EH (cell line): ENCODE measurements at places on chromosomes 4 and X.

- DNase-seq: no peak
Observed at GRCh38 chr4:1192493-1193205, 20.3 kb upstream of the SPON2 start.

DNA sequence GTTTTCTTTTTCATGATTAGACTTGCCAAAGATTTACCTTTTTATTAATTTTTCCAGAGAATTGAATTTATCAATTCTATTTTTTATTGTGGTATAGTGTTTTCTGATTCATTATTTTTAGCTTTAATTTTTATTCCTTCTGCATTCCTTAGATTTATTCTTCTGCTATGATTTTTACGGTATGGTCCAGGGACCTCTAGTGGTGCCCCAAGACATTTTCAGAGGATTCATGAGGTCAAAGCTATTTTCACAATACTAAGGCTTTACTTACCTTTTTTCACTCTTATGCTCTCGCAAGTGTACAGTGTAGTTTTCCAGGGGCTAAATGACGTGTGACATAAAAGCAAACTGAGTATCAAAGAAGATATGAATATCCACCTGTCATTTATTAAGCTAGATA is 8.0 kb downstream of the RADX start:
- DNase-seq: no peak

GRCh38 chr4:120096508-120097297 is 30.1 kb upstream of the MAD2L1 start:
- DNase-seq: peak; percentile 21

DNA sequence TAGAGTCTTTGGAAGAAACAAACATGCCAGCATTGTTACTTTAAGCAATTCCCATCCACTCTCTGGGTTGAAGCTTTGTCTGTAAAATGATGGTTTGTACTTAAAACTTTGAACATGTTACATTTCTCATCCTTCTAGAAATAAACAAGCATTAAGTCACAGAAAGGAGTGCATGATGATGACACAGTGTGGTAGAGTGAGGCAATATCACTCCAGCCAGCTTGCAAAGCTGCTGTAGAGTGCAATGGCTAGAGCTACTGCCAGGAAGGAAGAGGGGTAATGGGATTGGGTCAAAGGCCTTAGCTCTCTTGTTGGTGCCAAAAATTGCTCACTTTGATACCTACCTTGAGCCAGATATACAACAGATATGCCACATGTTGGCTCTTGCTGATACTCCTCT is 12.3 kb upstream of the ENOX2 start:
- peak; percentile 28 for DNase-seq

- peak; percentile 59 for DNase-seq
Observed at GRCh38 chrX:45009371-45010000, 136.5 kb downstream of the KDM6A start.

GRCh38 chr4:30868111-30868895 is 148.1 kb downstream of the PCDH7 start:
- no peak for DNase-seq

GRCh38 chr4:40265910-40266274 is 69.1 kb downstream of the RHOH start:
- no peak for DNase-seq

DNA sequence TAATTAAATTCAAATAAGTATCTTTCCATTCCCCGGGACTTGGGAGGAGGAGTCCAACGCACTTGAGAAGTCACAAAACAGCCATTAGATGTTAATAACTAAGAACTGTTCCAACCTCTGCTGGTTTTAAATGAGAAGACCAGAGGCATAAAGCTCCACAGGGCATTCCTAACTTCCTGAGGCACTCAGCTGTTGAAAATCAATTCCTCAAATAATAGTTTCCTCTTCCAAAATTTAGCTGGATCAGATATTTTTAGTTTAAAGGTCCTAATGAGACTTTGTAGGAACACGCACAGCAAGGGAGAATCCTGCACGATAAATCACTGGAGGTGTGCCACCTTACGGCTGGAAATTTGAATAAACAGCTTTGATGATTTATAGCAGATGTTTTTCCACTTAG is 504.3 kb upstream of the ZFP42 start:
- DNase-seq: no peak

DNA sequence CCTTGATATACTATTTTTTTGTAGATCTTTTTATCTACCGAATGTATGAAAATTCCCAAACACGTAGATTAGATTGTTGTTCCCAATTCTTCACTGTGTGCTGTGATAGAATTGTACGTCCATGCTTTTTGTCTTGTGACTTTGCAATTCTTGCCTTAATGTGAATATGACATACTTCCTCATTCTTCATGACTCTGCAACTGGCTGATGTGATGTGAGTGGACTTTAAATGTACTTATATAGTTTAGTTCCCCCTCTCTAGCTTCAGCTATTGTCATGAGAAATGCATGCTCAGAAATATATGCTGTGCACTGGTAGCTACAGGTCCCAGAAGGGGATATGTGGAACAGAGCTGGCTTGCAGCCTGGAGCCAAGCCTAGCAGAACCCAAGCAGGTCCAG is 89.4 kb downstream of the FTHL17 start:
- DNase-seq: no peak

GRCh38 chr4:37816006-37816405 is 10.5 kb upstream of the PGM2 start:
- no peak for DNase-seq

GRCh38 chrX:109773374-109773773 is 40.3 kb upstream of the ACSL4 start:
- DNase-seq: no peak

DNA sequence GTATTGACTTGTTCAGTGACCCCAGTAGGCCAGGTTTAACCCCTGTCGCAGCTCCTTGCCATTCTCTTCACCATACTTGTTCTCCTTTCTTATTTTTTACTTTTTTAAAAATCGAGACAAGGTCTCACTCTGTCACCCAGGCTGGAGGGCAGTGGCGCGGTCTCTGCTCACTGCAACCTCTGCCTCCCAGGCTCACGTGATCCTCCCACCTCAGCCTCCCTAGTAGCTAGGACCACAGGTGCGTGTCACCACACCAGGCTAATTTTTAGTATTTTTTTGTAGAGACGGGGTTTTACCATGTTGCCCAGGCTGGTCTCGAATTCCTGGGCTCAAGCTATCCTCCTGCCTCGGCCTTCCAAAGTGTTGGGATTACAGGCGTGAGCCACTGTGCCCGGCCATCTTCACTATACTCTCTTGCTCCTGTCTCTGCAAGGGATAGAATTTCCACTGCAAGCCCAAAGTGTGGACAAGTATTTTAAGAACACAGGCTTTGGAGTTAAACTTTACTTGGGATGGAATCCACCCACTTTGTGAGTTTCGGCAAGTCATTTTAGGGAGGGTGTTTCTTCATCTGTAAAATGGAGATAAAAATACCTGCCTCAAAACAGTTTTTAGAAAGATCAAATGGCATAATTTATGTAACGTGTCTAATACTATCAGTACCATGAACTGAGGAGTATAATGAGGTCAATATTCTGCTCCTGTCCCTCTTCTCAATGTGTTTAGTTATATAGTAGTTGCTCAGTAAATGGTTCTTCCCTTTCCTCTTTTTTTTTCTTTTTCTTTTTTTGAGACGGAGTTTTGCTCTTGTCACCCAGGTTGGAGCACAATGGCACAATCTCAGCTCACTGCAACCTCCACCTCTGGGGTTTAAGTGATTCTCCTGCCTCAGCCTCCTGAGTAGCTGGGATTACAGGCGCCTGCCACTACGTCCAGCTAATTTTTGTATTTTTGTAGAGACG is 973 bp downstream of the YIPF6 start:
- DNase-seq: no peak

DNA sequence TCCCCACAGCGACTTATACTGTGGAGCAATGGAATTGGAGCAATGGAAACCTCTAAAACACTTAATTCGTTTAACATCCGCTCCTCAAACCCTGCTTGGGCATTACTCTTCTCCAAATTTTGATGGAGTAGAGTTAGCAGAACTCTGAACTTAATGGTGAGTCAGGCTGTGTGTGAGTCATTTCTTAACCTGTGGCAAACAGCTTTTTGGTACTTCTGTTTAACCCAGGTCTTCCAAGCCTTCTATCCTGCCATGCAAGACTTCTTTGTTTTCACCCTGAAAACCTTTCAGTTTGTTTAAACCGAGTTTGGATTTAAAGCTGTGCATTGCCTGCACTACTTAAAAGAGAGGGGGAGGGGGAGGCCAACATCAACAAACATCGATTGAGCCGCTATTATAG is 3.6 kb upstream of the AMOT start:
- no peak for DNase-seq

- no peak for DNase-seq
Observed at GRCh38 chrX:77901506-77901905, 2.2 kb downstream of the COX7B start.

GRCh38 chr4:15037923-15038541 is 35.8 kb downstream of the CPEB2 start:
- peak; percentile 60 for DNase-seq
